ENCODE measurements at places on chromosomes 16 and 17.

DNA sequence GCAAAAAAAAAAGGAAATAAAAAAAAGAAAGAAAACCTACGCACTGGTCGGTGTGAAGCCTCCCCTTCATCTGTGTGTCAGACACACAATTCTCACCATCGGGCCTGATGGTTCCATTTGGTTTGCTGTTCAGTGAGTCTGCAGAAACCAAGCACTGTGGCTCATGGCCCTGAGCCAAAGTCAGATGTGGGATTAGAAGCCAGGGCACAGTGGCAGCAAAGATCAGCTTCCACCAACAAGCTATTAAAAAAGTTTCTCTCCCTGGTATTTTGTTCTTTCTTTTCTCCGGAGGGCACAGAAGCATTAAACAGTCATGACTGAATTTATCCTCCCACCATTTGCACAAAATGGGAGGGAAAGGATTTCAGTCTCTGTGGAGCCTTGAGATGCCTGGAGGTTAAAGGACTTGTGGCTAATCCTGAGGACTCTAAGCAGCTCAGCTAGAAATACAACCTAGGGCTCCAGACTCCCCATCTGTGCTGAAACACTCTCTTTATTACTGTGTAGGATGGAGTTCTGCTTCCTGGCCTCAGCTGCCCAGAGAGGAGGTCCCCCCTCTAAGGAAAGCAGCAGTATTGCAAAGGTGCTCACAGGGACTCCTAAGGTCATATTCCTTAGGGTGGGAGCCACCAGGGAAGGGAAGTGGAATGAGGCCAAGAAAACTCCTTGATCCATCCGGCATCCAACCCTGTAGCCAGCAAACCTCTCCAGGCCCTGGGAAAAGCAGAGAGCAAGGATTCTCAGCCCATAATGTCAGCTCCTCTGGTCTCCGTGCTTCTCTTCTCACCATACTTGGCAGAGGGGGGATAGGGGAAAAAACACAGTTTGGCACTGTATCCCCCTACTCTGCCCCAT is 28.2 kb downstream of the SLC39A11 start:
- DNase-seq = no peak

- no peak for DNase-seq
These were observed 643.0 kb downstream of the MAF start for GRCh38 chr16:78957317-78958100.

DNA sequence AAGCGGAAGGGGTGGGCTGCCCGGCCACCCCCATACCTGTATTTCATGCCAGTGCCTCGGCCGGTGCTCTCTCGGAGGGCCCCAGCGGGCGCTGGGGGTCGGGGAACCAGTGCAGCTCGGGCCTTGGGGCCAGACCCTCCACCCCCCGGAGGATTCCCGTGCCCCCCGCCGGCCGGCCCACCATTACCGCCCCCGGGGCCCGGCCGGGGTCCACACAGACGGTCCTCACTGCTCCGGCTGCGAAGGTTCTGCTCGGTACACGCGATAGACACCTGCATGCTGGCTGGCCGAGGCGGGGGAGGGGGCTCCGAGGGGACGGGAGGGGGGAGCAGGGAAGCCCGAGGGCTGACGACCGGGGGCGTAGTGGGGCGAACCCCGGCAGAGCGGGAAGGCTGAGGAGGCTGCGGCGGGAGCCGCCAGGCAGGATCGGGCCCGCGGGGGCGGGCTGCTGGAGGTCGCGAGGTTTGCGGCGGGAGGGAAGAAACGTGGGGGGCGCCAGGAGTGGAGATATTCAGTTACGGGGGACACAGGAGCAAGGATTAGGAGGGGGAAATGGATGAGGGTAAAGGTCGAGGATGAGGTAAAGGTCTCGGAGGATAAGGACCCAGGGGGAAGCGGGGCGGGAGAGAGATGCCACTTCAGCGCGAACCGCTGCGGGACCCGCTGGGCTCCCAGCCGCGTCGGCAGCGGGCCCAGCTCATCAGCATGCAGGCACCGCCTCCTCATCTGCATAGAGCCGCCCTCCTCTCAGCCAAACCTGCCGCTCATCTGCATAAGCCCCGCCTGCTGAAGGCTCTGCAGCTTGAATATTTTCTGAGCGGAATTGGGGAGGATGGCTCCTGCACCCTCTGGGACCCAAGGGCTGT is at the start of gene KCNAB3:
Gene KCNAB3 (minus strand): TSS at position 699 of the 866 bp plus-strand sequence. CDS start 421 bp downstream, at position 278.
- DNase-seq = peak; percentile 86

DNA sequence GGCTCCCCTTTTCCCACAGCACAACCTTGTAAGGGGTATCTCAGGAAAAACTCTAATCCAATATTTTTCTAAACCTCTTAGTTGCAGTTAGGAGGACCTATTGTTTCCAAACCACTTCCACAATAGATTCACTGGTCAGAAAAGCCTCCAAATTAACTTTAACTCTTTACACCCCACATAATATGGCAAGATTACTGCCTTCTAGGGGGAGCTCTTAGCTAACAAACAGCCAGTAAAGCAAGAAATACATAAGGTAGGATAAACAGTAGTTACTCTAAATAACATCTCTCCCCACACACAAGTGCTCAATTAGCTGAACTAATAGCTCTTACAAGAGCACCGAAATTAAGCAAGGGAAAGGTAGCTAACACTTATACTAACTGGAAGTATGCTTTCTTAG is 192.1 kb upstream of the KIF2B start:
- DNase-seq = no peak

GRCh38 chr17:55624772-55625433 is 97.8 kb downstream of the TMEM100 start:
- no peak for DNase-seq

- peak; percentile 94 for DNase-seq
These were observed 3.8 kb downstream of the SMARCD2 start for GRCh38 chr17:63838631-63839171.

DNA sequence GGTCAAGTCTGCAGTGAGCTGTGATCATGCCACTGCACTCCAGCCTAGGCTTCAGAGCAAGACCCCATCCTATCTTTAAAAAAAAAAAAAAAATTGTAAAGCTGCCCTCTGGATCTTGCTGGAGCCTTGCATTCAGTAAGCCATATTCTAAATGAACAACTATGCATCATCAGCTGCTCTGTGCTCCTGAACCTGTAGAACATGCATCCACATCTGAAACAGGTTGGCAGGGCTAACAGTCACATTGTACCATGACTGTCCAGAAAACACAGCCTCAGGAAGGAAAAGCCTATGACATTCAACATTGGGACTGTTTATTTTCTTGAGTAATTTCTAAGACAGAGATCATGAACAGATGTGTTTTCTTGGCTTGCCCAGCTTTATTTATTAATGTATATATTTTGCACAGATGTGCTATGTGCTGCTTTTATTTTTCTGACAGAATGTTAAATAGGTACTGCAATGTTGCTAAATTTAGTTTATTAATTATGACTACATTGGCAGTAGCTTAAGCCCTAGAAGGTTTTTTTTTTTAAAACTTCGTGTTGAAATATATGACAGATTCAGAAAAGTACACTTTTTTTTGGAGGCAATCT is 19.8 kb downstream of the ACSF2 start:
- DNase-seq = no peak

DNA sequence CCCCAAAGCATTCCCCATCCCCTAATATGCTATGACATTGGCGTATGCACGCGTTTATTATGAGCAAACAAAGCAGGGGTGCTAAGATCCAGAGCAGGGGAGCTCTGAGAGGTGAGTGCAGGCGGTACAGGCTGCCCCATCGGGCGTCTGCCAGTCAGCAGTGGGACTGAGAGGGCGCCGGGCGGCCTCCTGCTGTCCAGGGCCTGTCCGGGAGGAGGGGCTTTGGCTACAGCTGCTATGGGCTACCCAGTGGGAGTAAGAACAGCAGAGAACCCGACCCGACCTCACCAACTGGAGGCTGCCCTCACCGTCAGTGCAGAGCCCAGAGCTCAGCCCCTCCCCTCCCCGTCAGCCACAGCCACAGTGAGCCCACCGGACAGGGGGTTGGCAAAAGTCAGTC is 18.5 kb upstream of the AATK start:
- DNase-seq = no peak

DNA sequence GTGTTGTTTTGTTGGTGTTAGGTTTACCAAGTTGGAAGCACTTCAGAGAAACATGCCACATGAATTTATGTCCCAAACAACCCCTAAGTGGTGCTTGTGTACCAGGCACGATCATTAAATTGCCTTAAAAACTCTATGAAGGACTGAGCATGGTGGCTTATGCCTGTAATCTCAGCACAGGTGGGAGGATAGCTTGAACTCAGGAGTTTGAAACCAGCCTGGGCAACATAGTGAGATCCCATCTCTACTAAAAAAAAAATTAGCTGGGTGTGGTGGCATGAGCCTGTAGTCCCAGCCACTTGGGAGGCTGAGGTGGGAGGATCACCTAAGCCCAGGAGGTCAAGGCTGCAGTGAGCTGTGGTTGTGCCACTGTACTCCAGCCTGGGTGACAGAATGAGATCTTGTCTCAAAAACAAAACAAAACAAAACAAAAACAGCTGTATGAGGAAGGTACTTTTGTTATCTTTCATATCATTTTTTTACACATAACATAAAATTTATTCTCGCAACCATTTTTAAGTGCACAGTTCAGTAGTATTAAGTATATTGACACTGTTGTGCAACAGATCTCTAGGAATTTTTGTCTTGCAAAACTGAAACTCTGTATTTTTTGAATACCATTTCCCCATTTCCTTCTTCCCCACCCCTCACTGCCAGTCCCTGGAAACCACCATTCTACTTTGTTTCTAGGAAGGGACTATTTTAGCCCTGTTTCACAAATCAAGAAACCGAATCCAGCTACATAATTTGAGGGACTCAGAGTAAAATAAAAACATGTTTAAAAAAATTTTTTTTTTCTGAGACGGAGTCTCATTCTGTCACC is 14.3 kb upstream of the RBBP6 start:
- DNase-seq = no peak

DNA sequence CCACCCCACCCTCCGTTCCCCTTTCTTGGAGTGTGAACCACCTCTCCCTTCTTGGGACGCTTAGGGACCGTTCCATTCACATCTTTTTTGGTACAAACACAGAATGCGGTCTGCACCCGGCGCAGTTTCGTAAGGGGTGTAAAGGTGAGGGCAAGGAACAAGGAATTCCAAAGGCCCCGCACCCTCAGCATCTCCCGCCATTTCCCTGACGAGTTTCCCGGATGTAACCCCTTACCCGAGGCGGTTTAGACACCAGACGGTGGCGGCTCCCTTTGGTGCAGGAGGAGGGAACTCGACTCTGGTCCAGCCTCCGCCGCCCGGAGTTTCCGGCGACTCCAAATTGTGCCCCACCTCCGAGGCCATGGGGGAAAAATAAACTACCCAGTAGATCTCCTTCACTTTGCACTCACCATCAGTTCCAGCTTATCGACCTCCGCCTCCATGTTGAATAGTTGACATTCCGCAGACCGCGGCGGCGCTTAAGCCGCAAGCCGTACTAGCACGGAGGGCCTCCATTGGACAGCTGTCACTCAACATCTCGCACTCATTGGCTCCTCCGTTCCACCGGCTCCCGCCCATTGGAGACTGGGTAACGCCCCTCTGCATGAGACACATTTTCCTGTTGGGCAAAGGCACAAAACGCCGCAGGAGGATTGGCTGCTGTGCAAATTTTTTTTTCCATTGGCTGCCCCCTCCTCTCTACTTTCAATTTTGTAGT is at the start of gene SKA2:
Gene SKA2 (minus strand): TSS at position 466 of the 718 bp plus-strand sequence. CDS start 23 bp downstream, at position 443.
- DNase-seq = no peak

DNA sequence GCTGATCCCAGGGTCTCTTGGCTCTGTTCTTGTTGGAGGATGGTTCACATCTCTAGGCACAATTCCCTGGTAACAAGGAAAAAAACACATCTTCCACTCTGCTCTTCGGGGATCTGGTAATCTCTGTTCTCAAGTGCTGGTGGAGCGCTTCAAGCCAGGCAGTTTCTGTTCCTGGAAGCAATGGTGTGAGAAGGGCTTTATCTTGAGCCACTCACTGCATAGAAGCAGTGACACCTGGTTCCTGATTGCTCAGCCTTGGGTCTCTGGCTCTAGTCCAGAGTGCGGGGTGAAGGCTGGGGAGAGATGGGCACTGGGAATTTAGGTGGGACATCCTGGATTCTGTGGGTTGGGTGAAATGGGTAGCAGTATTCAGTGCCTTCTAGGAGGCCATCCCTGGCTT is 14.1 kb downstream of the AKAP1 start:
- DNase-seq = peak; percentile 23

DNA sequence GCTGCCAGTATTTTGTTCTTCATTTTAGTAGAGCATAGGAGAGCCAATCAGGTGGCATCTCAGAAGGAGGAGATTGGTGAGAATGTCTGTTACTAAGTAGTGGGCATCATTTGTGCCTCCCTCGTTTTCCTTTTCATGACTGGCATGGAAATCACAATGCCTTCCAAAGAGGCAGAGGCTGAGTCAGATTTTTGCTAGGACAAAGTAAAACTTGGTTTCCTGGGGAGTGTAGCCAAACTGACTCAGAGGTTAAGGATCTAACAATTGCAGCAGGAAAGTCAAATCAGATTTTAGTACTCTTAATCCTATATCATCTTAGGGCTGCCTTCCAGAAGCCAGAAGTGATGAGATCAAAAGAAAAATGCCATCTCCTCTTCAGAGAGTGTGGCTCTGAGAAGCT is 138.7 kb downstream of the ANKFN1 start:
- DNase-seq = no peak

- no peak for DNase-seq
These were observed 32.8 kb downstream of the DNAH2 start for GRCh38 chr17:7750321-7750821.

- DNase-seq = no peak
These were observed 65.8 kb downstream of the PRMT7 start for GRCh38 chr16:68376590-68376989.

DNA sequence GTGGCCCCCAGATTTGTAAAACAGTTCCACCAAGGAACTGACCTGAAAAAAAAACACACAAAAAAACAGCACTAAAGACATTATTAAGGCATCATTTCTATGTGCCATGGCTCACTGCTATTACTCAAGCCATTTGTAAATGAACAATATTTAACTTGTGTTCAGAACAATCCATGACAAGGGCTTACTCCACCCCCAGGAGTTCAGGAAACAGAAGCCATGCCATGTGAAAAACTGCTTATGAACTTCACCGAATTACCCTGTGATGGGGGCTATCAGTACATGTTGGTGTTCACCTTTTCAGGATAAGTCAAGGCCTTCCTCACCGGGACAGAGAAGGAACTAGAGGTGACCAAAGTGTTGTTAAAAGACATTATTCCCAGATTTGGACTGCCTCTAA is 19.2 kb downstream of the ACSM1 start:
- DNase-seq = no peak

GRCh38 chr17:72461757-72462156 is 340.9 kb downstream of the SOX9 start:
- no peak for DNase-seq

DNA sequence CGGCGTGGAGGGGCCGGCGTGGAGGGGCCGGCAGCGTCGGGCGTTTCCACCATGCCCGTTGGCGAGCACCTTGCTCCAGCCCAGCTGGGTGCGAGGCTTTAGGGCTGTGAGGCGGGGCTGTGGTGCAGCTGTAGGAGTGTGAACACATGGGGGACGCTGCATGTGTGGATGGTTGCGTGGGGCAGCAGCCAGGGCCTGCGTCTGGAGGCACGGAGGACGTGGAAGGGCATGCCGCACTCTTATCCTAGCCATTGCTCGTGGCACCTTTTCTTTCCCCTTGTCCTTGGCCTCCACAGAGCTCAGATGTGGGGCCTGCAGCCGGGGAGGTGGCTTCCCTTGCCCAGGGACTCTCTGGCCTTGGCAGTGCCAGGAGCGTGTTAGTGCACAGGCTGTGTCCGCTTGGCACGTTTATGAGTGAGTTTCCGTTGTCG is 47.8 kb downstream of the PDPK1 start:
- no peak for DNase-seq

GRCh38 chr16:64718486-64718885 is 403.4 kb downstream of the CDH11 start:
- DNase-seq = no peak

- DNase-seq = peak; percentile 19
These were observed 3.2 kb downstream of the TERB1 start for GRCh38 chr16:66798161-66798560.

- DNase-seq = no peak
These were observed 42.8 kb downstream of the MEAK7 start for GRCh38 chr16:84461413-84462295.

GRCh38 chr17:80106751-80107150 is 5.4 kb downstream of the GAA start:
- no peak for DNase-seq

Measured in cardiac muscle cell (in vitro differentiated cells and primary cell).